ENCODE measurements at places on chromosomes 6 and 20. TPM values are rescaled to one million over a fixed set of nuclear protein-coding genes. Genes with fewer than 3 reads are reported as not detected.

ZNF311 gene
- 5.8 TPM for total RNA-seq

PLEKHG1 gene
- total RNA-seq: 13.8 TPM

RBPJL gene
- not detected for total RNA-seq

FYN gene
- total RNA-seq: 350 TPM

BPIFB2 gene
- total RNA-seq: not detected

COL10A1 gene
- total RNA-seq: not detected

GATA5 gene
- total RNA-seq: not detected

ADGB gene
- 2.5 TPM for total RNA-seq

ATAT1 gene
- 55.1 TPM for total RNA-seq

AVP gene
- 51.9 TPM for total RNA-seq

APOM gene
- total RNA-seq: 0.69 TPM

IP6K3 gene
- total RNA-seq: 0.46 TPM

ID1 gene
- total RNA-seq: 87.7 TPM

ECT2L gene
- total RNA-seq: 1.2 TPM

PAX1 gene
- not detected for total RNA-seq

HLA-DMA gene
- total RNA-seq: 0.46 TPM

ME1 gene
- total RNA-seq: 12.9 TPM

PDE10A gene
- 213 TPM for total RNA-seq

CBLN4 gene
- 44.1 TPM for total RNA-seq

GDAP1L1 gene
- 91.3 TPM for total RNA-seq

THBS2 gene
- 14.1 TPM for total RNA-seq

GNAS gene
- total RNA-seq: 786 TPM

SOX12 gene
- total RNA-seq: 10.4 TPM

SYCP2 gene
- 4.2 TPM for total RNA-seq

TSPO2 gene
- total RNA-seq: not detected

GABRR1 gene
- total RNA-seq: 0.46 TPM

EBF4 gene
- total RNA-seq: 15.7 TPM

GNAS-AS1 gene
- total RNA-seq: 1.2 TPM

PABPC1L gene
- 8.8 TPM for total RNA-seq
